ENCODE measurements at places on chromosomes 4 and X. TPM values are rescaled to one million over a fixed set of nuclear protein-coding genes. Genes with fewer than 3 reads are reported as not detected.

Gene GATA1
- not detected for total RNA-seq

Gene MAGEA2B
- total RNA-seq = not detected

Gene IBSP
- total RNA-seq = not detected

Gene TCEAL1
- 48.1 TPM for total RNA-seq

Gene STK26
- 26.3 TPM for total RNA-seq

Gene BBS7
- total RNA-seq = 29.2 TPM

Gene NUP62CL
- 2.2 TPM for total RNA-seq

Gene TBX22
- 0.21 TPM for total RNA-seq

- no peak for DNase-seq
Measured at GRCh38 chrX:78957768-78958130, 12.6 kb downstream of the P2RY10 start.

DNA sequence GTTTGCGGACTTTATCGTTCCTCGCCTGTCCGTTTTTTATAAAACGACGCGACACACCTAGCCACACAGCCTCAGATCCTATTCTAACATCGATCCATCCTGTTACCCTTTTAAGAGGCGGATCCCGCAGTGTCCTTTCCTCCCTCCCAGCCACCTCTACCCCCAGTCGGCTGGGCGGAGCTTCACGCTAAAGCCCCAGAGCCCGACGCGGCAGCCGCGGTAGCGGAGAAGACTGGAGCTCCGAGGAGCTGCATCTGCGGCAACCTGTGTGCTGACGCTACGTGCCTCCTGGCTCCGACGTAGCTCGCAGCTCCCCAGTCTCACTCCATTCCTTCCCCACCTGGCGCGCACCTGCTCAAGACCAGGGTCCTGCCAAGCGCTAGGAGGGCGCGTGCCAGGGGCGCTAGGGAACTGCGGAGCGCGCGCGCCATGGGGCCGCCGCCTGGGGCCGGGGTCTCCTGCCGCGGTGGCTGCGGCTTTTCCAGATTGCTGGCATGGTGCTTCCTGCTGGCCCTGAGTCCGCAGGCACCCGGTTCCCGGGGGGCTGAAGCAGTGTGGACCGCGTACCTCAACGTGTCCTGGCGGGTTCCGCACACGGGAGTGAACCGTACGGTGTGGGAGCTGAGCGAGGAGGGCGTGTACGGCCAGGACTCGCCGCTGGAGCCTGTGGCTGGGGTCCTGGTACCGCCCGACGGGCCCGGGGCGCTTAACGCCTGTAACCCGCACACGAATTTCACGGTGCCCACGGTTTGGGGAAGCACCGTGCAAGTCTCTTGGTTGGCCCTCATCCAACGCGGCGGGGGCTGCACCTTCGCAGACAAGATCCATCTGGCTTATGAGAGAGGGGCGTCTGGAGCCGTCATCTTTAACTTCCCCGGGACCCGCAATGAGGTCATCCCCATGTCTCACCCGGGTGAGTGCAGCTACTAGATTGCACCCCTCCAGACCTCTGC is at the start of gene RNF128:
RNF128 (plus strand) TSS at position 217 of the 953 bp plus-strand sequence; CDS start at position 430, 213 bp downstream.
- no peak for DNase-seq

GRCh38 chr4:87179751-87180150 is 40.7 kb downstream of the KLHL8 start:
- no peak for DNase-seq

- DNase-seq = no peak
Measured at GRCh38 chr4:142408003-142408441, 438.1 kb downstream of the INPP4B start.

- DNase-seq = no peak
Measured at GRCh38 chr4:3036131-3036952, 38.0 kb downstream of the HTT-AS start.

GRCh38 chrX:145178268-145178667 is 69.0 kb upstream of the SPANXN1 start:
- DNase-seq = no peak

GRCh38 chrX:137432609-137433008 is 133.3 kb upstream of the ZIC3 start:
- DNase-seq = no peak

DNA sequence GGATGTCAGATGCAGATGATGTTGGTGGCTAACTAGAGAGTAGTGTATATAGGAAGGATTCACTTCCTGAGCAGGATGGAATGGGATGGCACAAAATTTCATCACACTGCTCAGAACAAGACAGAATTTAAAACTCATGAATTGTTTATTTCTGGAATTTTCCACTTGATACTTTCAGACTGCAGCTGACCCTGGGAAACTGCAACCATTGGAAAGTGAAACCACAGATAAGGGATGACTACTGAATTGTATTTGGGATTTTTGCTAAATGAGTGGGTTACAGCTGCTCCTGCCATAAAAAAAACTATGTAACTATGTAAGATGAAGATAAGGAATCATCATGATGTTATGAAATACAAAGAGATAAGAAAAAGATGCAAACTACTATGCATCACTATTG is 51.4 kb downstream of the NPY5R start:
- DNase-seq = no peak

GRCh38 chr4:154230723-154231122 is 260.9 kb downstream of the DCHS2 start:
- no peak for DNase-seq

- DNase-seq = no peak
Measured at GRCh38 chr4:169690787-169691186, 67.0 kb downstream of the HPF1 start.

DNA sequence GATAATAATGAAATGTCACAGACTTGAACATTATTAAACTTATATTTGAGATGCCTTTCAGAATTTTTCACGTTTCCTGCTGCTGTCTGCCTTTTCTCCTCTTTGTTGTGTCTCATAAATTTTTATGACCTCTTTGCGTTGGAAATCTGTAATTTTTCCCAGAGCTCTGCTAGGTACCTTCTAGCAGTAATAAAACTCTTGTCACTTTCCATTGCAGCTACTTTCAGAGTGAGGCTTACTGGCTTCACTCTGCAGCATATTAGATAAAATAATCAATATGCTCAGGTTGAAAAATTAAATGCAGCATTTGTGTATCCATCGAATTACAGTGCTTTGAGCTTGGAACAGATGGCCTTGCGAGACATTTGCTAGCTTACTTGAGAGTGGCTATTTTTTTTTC is 689.0 kb downstream of the GRID2 start:
- DNase-seq = no peak

GRCh38 chr4:4820261-4820660 is 39.2 kb upstream of the MSX1 start:
- DNase-seq = peak; percentile 45

DNA sequence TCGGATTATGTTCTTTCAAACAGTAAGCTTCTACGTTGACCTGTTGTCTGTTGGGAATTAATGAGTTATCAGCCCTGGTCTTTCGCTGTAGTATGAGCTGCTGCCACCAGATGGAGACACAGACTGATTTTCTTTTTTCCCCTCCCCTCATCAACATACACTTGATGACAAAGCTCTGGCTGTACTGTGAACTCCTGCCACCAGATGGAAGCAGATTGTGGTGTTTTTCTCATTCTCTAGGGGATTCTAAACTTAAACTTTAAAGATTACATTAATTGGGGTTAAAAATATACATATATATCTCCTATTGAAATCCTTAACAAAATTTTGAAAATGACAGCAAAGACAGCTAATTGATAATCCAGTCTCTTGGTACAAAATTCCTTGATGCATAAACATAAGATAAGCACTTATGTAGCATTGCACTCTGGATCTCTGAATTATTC is 44.8 kb downstream of the SMS start:
- peak; percentile 51 for DNase-seq

GRCh38 chr4:153547520-153547919 is 81.4 kb downstream of the TMEM131L start:
- no peak for DNase-seq

DNA sequence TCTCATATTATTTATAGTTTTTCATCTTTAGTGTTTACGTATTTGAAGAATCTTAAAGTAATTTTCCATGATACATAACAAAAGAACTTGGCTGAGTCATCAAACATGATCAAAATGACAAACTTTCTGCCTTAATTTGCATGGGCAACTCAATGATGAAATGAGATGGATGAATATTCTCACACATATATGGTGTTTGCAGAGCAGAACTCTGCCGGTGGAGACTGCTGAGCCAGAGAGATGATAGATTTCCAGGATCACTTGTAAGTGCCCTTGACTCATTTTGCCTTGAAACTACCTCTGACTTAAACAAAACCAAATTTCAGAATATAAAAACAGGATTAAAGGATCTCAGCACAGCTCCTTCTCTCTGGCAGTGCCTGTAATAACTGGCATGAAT is 38.2 kb downstream of the TRPC3 start:
- no peak for DNase-seq

GRCh38 chr4:53748328-53748772 is 157.1 kb upstream of the LNX1 start:
- no peak for DNase-seq

- DNase-seq = no peak
Measured at GRCh38 chr4:87211249-87211952, 9.0 kb downstream of the KLHL8 start.

DNA sequence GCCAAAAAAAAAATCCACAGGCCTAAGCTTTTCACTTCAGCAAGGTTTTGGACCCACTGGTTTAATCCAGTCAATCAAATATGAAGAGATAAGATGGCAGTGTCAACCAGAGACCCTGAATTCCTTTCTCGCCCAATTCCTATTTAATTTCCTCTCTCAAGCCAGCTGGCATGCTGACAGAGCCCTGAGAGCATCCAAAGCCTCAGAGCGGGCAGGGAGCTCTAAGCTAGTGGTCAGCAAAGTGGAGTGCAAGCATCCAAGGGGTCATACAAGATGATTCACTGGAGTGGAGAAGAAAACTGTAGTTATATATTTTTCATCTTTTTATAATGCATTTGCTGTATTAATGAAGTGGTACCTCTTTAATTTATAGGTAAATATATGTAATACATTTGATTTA is 37.8 kb upstream of the PRPS2 start:
- DNase-seq = no peak

DNA sequence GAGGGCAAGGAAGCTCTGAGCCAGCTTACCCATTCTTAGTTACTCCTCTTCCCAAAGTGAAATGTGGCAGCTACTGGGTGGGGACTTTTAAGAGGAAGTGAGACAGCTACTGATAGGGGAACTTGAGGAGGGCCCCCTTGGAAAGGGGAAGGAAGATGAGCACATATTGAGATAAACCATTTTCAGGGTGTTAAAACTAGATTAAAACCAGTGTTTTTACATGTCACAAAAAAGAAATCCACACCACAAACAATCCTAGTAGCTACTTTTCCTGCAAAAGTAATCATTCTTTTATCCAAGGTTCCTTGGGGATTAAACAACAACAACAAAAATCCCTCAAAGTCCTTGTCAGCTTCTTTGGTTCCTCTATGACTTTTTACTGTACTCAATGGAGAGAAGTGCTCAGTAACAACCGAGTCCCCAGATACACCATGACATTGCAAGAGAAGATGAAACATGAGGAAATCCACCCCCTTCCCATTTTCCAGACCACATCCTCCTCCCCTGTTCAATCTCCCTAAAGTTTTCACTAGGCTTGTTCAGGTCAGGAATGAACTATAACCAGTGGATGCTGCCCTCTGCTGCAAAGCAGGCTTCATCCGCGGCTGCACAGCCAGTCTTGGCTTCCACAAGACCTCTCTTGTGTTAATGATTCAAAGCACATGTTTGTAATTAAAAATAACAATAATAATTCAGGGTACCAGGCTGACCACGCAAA is 113.5 kb upstream of the TMEM164 start:
- no peak for DNase-seq

DNA sequence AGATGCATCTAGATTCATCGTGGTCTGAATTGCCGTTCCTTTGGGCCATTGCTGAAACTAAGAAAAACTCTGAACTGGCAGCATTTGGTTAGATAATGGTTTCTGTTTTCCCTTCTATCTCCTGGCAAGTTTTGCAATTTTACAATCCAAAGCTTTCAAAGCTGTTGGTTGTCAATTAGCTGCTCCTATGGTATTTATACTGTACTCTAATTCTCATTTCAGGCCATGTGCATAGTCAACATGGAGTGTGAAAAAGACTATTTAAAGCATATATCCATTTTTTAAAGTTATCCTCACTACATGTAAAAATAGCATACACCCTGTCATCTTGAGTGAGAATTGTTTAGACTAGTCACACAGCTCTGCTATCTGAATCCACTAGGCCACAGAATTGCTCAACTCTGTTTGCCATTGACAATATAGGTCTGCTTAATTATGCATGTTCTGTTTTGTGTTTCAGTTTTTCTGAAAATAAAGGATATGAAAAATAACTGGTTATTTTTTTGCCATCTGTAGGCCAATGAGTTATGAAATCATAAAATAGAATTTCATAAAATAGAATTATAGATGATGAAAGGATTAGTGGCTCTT is 27.7 kb upstream of the TEC start:
- no peak for DNase-seq

Data from urinary bladder (tissue), 4 donors.